ENCODE measurements at places on chromosomes 2 and 18.

DNA sequence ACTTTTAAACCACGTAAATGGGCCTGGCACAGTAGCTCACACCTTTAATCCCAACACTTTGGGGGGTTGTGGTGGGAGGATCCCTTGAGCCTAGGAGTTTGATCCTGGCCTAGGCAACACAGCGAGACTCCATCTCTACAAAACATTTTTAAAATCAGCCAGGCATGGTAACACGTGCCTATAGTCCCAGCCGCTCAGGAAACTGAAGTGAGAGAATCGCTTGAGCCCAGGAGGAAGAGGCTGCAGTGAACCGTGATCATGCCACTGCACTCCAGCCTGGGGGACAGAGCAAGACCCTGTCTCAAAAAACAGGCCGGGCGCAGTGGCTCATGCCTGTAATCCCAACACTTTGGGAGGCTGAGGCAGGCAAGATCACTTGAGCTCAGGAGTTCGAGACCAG, 12.2 kb downstream of the ROCK1 start:
- DNase-seq = no peak

DNA sequence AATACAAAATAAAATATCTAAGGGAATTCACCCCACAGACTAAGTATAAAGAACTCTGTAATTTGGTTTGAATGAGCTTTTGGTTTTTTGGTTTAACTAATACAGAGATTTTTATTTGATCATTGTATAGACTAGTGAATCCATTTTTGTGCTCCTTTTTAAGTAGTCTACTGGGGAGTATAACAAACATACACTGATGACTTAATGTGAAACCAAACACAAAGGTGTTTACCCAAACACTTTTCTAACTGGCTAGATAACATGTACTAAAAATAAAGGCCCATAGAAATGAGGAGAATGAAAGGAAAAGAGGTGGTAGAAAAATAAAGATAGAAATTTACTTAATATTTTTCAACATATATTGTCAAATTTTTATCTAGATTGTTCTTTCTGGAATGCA, 146.0 kb downstream of the NRXN1 start:
- DNase-seq = no peak

- no peak for DNase-seq
Observed at GRCh38 chr2:169895294-169895985, 68.2 kb downstream of the UBR3 start.

GRCh38 chr18:36593001-36593400, 235.8 kb downstream of the TPGS2 start:
- DNase-seq = no peak

- no peak for DNase-seq
Observed at GRCh38 chr2:16655905-16656642, 9.6 kb downstream of the CYRIA start.

DNA sequence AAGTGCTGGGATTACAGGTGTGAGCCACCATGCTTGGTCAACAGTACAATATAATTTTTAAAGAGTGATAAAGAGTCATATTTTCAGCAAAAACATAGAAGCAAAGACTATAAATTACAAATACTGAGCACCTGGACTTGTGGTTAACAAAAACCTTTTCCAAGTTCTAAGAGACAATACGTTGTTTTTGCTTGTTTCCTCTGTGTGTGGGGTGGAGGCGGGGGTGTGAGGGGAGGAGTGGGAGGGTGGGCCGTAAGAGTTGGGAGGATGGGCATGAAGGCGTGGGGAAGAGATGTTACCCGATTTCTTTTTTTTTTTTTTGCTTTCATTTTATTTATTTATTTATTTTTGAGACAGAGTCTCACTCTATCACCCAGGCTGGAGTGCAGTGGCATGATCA, 78.0 kb upstream of the WIPF1 start:
- no peak for DNase-seq

All from SHP77 treated with DMSO at 0.1 percent for 48 hours (cell line).